IPS DF 6.9 (cell line): ENCODE measurements at places on chromosomes 11 and 22.

DNA sequence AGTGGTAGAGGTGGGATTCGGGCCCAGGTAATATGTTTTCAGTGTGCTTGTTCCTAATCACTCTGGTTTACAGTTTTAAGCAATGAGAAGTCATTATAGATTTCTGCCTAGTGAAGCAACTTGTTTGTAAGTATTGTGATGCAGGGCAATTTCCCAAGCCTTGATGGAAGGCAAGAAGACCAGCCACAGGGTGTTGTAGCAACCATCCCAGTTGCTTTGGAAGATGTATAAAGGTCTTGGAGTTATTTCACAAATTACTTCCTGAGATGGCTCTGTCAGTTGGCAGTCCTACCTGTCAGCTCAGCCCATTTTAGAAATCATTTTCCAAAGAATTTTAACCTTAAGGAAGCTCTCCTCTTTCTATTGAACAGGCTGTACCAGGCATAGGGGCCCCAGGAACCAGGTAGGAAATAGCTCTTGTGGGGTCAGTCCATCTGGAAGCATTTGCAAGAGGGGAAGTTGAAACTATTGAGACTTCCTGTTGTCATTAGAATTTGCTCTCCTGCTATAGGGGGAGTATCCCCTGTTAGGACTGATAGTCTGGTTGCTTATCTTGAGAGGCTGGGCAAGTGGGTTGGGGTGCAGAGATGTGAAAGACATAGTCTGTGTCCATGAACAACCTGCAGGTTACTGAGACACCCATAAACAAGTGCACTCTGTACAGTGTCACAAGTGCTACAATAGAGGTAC, 47.9 kb downstream of the STIM1 start:
- DNase-seq: no peak

- no peak for DNase-seq
Measured at GRCh38 chr11:124717786-124718651, 21.7 kb upstream of the NRGN start.

DNA sequence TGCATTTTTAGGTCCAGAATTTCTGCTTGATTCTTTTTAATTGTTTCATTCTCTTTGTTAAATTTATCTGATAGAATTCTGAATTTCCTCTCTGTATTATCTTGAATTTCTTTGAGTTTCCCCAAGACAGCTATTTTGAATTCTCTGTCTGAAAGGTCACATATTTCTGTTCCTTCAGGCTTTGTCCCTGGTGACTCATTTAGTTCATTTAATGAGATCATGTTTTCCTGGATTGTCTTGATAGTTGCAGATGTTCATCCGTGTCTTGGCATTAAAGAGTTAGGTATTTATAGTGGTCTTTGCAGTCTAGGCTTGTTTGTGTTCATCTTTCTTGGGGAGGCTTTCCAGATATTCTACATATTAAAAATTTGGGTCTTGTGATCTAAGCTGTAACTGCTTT, 694.8 kb upstream of the CCDC179 start:
- no peak for DNase-seq

DNA sequence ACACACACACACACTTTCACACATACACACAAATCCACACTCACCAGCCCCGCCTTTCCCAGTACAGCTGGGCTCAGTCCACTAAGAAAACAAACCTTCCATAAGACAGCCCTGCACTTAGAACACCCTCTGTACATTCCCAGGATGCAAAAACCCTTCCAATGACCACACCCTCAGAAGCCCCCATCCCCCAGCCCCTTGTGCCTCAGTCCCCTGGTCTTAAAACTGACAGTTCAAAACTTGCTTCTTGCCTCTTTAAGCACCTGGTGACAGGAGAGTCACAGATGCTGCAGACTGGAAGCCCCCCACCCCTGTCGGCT, 23.0 kb downstream of the APLNR start:
- DNase-seq: no peak

DNA sequence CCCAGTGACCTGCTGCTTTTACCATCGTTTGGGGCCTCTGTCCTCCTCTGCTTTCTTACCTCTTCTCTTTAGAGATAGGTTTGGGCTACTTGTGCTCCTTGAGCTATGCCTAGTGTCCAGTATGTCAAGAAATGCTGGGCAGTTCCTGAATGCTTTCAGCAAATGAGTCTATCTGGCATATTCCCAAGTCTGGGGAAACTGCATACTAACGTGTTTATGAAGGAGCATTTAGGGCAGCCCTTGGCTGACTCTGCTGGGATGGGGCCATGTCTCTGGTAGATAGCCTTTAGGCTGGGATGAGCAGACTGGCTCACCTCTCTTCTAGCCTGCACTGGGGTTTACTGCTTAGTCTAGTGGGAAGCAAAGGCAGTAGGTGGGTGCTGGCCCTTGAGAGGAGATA, 43.7 kb upstream of the SUSD2 start:
- no peak for DNase-seq

GRCh38 chr11:128180441-128181087, 406.8 kb downstream of the ETS1 start:
- no peak for DNase-seq

DNA sequence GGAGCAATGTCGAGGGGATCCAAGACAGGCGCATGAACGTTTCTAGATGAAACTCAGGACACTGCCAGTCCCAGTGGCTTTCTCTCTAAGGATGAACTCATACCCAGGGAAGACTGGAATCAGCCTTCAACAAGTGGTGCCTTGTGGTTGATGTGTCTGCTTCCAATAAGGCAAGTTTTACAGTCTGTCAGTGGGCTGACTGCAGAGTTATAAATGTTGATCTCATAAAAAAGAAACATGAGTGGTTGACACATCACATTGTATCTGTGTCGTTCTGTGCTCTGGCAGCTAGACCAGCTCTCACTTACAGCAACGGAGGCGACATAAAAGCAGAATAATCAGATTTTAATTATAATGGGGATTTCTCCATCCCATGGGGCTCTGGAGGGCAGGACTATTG, 96.7 kb downstream of the SNX19 start:
- DNase-seq: no peak

GRCh38 chr11:90218606-90219005, 4.2 kb downstream of the CHORDC1 start:
- no peak for DNase-seq

GRCh38 chr22:19580291-19580890, 56.2 kb upstream of the CLDN5 start:
- no peak for DNase-seq

DNA sequence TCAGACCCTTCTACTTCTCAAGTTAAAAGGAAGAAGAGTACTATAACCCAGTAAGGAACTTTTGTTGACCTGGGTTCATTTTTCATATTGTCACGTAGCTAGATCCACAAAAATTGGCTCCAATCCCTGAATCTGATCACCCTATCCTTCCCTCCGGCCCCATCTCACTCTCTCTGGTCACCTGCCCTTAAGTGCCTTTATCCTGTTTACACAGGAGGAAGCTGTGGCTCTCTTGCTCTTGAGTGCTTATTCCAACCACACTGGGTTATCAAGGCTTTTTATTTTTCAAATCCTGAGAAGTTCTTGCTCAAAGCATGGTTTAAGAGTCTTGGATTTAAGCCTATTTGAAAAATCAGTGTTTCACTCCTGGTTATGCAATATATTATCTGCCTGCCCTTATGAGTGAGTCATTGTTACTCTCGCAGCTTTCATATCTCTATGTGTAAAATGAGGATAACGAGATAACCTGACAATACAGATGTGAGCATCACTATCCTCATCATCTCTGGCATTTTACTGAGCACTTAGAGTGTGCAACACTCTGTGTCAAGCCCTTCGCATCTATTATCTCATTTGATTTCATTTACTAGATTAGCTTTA, 293.9 kb downstream of the GUCY1A2 start:
- DNase-seq: no peak

DNA sequence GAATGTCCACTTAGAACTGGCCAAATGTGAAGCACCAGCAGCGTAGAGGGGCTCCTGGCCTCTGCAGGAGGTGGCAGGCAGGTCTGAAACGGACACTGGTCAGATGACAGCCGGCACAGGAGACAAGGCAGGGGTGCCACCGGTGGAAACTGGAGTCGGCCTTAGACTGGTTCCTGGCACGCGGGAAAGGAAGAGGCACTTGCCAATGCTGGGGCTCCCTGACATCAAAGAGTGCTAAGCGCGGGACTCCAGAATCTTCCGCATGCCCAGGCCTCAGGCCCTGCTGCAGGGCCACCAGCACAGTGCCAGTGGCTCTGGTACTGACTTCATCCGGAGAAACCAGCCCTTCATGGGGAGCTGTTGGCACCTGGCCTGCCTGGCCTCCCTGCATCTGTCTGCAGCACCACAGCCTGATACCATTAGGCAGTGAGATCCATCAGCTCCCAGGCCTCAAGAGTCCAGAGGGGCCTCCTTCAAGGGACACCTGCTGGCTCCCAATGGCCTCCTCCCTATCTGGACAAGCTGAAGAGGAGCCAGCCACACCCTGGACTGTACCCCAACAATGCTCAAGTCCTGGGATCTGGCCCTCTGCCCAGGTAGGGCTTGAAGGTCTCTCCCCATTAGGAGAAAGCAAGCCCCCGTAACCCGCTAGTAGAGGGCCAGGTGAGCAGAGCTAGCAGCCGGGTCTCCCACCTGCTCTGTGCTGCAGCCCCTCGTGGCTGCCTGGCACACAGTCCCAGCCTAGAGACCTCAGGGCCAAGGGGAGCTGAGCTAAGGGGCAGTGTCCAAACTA, 29.7 kb upstream of the GNB1L start:
- DNase-seq: no peak
